Astrocyte (in vitro differentiated cells and primary cell): ENCODE measurements at places on chromosomes 12 and 14.

- DNase-seq = peak; percentile 12
Measured at GRCh38 chr12:82474798-82475184, 116.5 kb downstream of the METTL25 start.

GRCh38 chr12:12216349-12217017 is 50.4 kb downstream of the LRP6 start:
- DNase-seq = no peak

- DNase-seq = no peak
Measured at GRCh38 chr14:38016497-38016896, 191.2 kb upstream of the SSTR1 start.

DNA sequence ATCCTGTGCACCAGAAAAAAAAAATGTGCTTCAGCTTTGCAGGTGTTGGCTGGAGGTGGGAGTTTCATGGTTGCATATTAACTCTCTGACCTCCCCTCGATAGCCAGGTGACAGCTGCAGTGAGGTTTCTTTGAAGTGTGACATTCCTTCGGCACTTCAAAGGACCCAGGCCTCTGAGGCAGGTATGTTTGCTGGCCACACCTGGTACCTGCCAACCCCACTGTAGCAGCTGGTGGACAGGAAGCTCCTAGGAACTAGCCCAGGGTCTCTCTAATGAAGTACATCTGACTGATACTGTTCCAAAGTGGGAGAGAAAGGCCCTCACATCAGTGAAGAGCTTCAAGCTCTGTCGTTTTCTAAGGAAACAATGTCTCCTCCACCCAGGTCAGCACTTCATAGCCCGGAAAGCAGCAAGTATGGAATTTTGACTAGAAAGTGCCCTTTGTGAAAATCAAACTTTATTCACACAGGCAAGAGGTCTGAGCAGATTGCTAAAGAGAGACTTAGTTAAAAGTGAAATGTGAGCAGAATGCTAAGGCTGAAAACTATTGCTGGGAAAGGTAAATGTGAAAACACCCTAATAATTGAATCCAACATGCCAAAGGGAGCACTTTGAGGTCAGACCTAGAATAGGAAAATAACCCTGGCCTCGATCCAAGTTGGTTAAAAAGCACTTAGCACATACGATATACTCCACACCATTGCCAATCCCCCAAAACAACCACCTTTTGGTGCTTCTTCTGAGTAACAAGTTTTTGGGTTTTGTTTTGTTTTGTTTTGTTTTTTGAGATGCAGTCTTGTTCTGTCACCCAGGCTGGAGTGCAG is 71.3 kb downstream of the PHLDA1 start:
- no peak for DNase-seq

DNA sequence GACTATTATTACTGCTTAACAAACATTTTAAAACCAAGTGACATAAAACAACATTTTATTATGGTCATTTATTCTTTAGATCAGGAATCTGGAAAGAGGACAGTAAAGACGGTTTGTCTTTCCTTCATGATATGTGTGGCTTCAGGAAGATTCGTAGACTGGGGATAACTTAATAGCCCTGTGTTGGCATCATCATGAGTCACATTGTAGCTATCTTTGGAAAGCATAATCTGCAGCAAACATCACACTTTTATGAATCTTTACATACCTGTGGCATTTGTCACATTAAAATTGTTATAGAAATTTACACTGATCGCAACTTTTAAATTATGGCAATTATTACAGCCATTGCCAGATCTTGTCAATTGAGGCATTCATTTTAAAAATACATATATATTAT is 397.1 kb downstream of the NOVA1 start:
- peak; percentile 40 for DNase-seq

GRCh38 chr12:60468546-60468945 is 872.7 kb downstream of the SLC16A7 start:
- DNase-seq = no peak

DNA sequence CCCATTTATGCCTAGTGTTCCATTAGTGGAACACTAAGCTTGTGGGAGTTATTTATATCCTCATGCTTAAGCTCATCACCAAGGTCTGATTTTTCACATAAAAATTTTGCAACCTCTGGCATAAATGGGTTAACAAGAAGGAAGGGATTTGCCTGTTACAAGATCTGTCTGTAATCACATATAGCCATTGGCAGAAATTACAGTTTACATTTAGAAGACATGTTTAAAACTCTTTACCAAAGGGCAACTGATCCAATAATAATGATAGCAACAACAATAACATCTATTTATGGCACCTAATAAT is 422.9 kb downstream of the ZFP36L1 start:
- DNase-seq = no peak

DNA sequence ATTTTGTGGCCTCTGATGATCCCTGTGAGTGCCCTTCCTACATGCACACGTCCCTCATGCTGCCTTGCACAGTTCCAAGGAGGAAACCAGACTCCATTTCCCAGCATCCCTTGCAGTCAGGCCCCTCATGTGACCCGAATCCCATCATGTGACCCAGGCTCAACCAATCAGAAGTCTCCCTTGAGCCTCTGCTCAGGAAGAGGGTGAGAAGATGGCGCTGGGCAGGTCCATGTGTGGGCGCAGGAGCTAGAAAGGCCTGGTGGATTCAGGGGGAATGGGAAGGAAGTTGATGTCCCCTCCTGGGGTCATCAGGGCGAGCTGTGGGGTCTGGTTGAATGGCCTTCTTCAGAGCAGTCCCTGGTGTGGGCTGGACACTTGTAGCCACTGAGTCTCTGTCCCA is 240.5 kb downstream of the ADGRD1 start:
- DNase-seq = no peak

- DNase-seq = no peak
Measured at GRCh38 chr12:26179826-26180225, 15.5 kb upstream of the SSPN start.

GRCh38 chr12:113172185-113172584 is 13.1 kb downstream of the DDX54 start:
- DNase-seq = no peak

- no peak for DNase-seq
Measured at GRCh38 chr14:65382586-65382985, 29.9 kb upstream of the FUT8 start.

GRCh38 chr12:130981074-130981742 is 27.5 kb downstream of the ADGRD1 start:
- no peak for DNase-seq

- DNase-seq = peak; percentile 84
Measured at GRCh38 chr12:103868215-103868614, 27.2 kb upstream of the NT5DC3 start.

- DNase-seq = no peak
Measured at GRCh38 chr12:65885716-65886115, 61.4 kb downstream of the HMGA2 start.

DNA sequence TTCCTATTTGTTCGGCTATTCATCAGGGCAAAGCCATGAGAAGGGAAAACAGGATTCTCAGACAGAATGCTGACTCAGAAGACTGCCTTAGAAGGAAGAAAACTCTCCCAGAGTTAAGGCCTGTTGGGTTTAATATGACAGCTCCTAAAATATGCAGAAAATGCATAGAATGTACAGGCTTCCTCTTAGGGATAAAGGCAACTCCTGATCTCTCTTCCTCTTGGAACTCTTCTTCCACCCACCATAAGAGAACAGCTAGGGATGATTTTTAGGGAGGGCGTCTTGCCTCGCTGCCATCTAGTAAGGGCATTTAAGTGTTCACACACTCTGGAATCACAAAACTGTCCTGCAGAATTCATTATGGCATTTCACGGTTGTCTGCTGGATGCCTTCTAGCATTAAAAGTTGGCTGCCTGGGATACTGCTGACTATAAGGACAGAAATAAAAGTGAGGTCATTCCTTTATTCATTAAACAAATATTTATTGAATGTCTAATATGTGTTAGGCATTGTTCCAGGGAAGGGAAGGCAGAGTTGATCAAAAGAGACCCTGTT is 73.7 kb downstream of the DCAF5 start:
- peak; percentile 94 for DNase-seq

DNA sequence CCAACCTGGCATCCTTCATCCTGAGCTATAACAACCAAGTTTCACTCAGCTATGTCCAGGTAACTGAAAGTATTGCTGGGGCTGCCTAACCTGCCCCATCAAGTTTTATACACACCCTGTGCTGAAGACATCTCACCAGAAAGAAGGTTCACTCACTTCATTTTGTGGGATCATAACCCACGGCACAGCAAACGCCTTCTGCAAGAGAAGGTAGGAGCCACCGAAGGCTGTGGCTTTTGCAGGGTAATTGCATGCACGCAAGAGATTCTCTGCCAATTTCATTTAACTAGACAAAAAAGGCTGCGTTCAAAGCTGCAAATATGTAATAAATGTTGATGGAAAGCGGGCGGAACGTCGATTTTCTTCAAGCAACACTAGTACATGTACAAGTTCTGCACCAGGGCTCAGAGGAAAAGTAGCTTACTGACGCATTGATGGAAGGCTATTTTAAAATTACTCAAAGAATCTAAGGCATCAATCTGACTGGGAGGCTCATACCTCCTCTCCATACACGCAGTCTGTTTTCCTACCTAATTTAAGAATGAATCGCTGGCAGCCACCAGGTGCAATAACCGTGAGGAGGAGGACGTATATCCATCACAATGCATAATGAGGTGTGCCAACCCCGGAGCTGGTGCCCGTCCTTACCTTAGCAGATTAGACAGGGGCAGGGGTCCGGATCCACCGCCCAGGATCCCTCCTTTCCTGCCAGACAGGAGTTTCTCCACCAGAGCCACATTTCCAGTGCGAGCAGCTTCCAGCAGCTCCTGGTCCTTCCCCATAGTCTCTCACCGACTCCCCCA is 1.1 kb downstream of the ANKS1B start:
- no peak for DNase-seq

GRCh38 chr14:35149239-35149638 is 26.9 kb downstream of the PRORP start:
- no peak for DNase-seq

GRCh38 chr12:132247718-132248452 is 81.5 kb downstream of the GALNT9 start:
- DNase-seq = no peak

GRCh38 chr12:6180268-6181051 is 19.7 kb upstream of the CD9 start:
- DNase-seq = peak; percentile 61

DNA sequence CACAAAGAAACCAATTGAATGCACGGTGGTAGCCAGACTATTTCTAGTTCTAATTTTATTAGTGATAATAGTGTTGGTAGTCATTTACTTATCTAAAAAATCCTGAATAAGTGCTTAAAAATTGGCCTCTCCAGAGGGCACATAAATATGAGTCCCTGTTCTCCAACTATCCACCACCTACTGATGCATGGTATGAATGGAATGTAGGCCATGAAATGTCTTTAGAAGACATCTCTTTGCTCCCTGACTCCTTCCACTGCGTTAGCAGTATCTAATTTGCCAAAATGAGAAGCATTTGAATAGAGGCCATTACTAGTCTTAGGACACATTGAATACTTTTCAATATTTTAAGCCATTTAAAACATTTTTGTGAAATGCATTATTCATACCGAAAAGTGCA is 261.7 kb downstream of the LRFN5 start:
- DNase-seq = peak; percentile 12

- DNase-seq = peak; percentile 26
Measured at GRCh38 chr14:57390806-57391516, 575 bp downstream of the NAA30 start.

- no peak for DNase-seq
Measured at GRCh38 chr12:27148373-27148772, 66.0 kb upstream of the C12orf71 start.

- DNase-seq = no peak
Measured at GRCh38 chr14:101732118-101732517, 29.4 kb upstream of the PPP2R5C start.

DNA sequence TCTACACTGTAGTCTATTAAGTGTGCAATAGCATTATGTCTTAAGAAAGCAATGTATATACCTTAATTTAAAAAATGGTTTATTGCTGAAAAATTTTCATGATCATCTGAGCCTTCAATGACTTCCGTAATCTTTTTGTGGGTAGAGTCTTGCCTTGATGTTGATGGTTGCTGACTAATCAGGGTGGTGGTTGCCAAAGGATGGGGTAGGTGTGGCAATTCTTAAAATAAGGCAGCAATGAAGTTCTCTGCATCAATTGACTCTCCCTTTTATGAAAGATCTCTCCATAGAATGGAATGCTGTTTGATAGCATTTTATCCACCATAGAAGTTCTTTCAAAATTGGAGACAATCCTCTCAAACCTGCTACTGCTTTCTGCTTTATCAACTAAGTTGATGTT is 41.1 kb downstream of the BBS10 start:
- no peak for DNase-seq

- DNase-seq = no peak
Measured at GRCh38 chr12:69524331-69524630, 54.1 kb downstream of the FRS2 start.

DNA sequence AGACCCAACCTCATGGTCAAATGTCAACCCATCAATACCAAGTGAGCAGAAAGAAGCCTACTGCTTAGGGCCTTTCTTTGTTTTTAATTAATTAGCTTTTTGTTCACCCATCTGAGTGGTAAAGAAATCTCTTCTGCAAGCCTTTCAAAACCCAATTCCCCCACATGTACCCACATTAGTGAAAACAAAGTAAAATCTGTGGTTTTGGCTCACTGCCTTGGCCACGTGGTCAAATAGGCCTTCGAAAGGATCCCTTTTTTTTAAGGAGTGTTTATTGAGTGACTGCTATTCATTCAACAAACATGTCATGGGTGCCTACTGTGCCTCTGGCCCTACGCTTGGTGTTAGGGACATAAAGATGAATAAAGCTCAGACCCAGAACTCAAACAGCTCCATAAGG is 160.1 kb downstream of the NUAK1 start:
- peak; percentile 52 for DNase-seq

DNA sequence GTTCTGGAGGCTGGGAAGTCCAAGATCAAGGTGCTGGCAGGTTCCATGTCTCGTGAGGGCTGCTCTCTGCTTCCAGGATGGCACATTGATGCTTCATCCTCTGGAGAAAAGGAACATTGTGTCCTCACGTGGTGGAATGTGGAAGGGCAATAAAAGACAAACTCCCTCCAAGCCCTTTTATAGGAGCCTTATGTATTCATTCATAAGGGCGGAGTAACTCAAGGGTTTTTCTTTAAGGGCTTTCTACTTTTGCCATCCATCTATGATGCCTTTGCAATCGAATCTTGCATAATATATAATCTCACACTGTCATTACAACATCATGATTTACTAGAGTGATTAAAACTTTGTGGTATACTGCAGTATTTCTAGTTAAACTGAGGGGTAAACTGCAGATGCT is 132.7 kb upstream of the DDHD1 start:
- no peak for DNase-seq

GRCh38 chr14:61470961-61471293 is 149.5 kb downstream of the PRKCH start:
- DNase-seq = no peak

GRCh38 chr14:103552011-103552845 is 10.2 kb downstream of the BAG5 start:
- DNase-seq = peak; percentile 67

GRCh38 chr12:34107781-34108404 is 85.6 kb downstream of the ALG10 start:
- DNase-seq = no peak

DNA sequence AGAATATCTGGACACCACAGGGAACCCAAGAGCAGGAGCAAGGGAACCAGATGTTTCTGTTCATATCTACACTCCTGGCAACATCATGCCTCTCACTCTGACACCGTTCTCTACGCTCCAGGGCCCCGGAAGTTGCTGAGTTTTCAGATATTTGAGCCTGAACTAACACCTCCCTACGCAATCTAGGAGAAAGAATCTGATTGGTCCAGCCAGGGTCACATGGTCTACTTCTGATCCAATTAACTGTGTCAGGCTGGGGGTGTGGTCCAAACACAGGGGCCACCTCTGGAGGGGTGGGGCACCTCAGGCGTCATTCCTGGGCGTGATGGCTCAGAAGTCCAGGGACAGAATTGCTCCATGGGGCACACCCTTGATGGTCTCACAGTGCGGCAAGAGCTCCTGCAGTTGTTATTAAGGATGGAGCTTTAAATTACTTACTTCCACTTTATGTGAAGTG is 165.5 kb downstream of the PTPN11 start:
- no peak for DNase-seq
